ENCODE measurements at places on chromosomes 2 and 18.

GRCh38 chr2:8248623-8248957 lies 433.3 kb upstream of the ID2 start:
- no peak for DNase-seq

DNA sequence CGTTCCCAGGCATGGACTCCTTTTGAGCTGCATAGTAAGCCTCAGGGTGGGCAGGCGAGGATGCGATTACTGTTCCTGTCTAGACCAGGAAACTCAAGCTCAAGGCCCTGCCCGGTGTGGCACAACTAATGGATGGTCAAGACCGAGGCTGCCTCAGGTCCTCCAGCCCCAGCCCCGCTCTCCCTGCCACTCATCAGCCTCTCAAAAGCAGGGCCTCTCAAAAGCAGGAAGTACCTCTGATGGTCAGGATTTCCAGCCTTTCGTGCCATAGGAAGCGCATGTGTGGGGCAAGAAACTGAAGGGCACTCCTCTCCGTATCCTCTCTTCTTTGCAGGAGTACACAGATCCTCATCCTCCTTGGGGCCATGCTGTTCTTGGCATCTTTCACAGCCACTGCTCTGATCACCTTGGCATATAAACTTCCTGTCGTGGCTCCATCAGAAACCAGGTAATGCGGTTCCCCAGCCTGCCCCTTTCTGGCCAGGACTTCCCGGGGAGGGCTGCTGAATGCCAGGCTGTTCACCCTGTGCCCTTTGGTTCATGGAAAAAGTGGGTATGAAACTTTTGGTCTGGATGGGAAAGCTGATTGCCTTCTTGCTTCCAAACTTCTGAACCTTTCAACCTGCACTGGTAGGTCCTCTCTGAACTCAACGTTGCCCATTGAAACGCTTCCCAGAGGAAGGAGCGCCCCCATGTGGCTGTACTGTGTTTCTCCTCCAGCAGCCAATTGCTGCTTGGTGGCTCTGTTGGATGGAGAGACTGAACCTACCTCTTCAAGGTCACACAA lies 82.8 kb upstream of the SEC11C start:
- DNase-seq: peak; percentile 70

- no peak for DNase-seq
Measured at GRCh38 chr2:168138901-168139300, 108.5 kb downstream of the STK39 start.

DNA sequence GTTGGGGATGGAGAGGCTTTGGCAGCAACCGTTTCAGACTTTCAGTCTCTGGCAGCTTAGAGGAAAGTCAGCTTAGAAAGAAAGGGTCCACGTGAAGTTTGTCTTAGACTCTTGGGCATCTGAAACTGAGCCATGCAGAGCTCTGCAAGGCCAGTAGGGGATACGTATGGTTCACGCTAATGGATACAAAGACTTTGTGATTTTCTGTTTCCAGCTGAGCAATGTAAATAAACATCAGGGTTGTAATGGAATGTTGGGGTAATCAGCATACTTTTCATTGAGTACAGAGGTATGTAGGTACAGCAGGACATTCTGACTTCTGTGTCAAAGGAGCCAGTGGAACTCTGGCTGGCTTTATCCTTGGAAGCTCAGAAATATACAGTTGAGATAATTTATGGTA lies 31.0 kb downstream of the RALB start:
- DNase-seq: no peak

- DNase-seq: no peak
Measured at GRCh38 chr18:55221622-55222021, 262.4 kb upstream of the CCDC68 start.
